ENCODE measurements at places on chromosomes 16 and 17.

- no peak for DNase-seq
These were observed 8.0 kb upstream of the SPATA32 start for GRCh38 chr17:45269912-45270311.

GRCh38 chr16:57915267-57915666 lies 55.7 kb downstream of the CNGB1 start:
- no peak for DNase-seq

GRCh38 chr17:79840989-79841286 lies 1.7 kb upstream of the CBX4 start:
- DNase-seq = no peak

- DNase-seq = no peak
These were observed 14.1 kb upstream of the NKD1 start for GRCh38 chr16:50534091-50534490.

- peak; percentile 66 for DNase-seq
These were observed 7.8 kb upstream of the AHSP start for GRCh38 chr16:31519759-31520431.

DNA sequence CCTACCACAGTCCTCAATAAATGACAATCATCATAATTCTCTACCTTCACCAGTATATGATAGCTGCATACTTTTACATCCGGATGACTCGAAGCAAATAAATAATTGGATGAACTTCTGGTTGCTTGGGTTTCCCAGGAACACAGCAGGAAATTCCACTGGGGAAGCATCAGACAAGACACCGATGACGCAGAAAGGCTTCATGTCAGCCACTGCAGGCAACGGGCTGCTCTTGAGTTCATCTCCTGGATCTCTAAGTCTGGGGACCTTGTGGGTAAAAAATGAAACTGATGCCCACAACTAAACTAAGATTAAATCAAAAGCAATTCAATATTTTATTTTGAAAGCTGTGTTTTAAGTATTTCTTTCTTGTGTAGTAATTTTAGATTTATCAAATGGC lies 472.1 kb upstream of the C16orf82 start:
- no peak for DNase-seq

GRCh38 chr17:6670999-6671398 lies 19.4 kb downstream of the C17orf100 start:
- DNase-seq = no peak

- no peak for DNase-seq
These were observed 506 bp downstream of the ATP5MC1 start for GRCh38 chr17:48892940-48893645.

GRCh38 chr16:4685292-4685691 lies 8.1 kb upstream of the NUDT16L1 start:
- no peak for DNase-seq

DNA sequence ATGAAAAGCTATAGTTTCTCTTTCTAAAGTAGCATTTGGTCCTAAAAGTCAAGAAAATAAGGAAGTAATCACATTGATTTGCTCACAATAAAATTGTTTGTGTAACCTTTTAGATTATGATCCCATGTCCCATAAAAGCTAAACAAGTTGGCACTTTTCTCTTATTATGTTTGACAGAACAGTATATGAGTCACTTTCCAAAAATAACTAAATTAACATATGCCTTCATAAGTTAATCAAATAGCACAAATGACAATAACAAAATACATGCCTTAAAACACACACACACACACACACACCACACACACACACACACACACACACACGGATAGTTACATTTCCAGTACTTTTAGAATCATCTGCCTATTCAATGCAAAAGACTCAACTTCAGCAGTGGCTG lies 2.8 kb downstream of the MED13 start:
- no peak for DNase-seq

DNA sequence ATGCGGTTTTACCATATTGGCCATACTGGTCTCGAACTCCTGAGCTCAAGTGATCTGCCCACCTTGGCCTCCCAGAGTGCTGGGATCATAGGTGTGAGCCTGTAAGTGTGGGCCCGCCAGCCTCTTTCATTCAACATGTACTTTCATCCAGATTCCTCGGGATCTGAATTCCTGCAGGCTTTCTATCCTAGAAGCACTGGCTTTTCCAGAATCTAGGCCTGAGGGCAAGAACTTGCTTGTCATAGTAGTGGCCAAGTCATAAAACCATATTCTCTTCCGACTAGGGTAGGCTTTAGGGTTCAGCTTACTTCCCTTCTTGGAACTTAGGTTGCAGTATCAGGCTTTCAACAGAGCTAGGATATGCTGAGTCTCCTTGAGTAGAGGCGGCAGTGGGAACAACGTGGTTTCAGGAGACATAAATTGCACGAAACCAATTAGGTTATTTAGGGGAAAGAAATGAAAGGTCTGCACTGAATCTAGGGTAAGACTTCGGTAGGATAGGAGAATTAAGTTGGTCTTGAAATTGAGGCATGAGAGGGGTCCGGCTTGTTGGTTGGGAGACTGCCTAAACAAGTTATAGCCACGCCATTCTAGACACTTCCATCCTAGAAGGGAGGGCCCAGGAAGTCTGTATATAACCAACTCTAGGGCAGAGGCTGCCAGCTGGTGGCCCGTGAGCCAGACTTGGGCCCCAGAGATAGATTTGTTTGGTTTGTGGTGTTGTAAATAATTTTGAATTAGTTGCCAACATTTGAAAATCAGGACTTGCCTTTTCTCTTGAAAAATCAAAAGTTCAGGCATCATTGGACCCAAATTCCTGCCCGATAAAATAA lies 15.6 kb downstream of the SLC7A6 start:
- no peak for DNase-seq

DNA sequence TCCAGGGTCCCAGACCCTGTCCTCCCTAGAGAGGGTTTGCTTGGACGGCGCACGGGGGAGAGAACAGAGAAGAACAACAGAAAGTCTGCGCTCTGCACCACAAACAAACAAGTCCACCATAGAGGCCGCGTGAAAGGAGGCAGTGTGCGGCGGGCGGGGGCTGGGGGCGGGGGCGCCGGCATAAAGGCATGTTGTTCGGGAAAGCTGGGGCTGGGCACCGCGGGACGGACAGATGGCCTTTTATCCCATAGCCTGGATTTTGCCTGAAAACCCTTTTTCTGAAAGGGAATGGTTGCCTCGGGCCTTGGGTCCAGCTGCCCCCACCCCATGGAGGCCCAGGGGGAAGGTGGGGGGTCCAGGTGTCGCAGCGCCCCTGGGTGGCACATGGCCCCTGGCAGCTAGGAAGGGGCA lies 26.0 kb downstream of the FA2H start:
- no peak for DNase-seq

DNA sequence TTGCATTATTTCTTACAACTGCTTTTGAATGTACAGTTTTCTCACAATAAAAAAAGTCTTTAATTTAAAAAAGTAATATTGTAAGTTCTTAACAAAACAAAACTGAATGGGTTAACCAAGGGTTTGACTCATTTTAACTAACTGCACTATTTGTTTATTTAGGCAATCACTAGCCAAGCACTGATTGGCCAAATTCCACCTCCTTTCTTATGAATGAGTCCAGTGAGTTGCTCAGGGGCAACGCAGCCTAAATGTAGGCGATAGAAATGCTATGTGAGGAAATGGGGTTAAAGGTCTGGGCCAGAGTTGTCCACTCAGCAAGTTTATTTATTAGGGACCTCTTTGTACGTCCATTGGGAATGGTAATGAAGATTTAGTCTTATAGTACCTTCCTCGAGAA lies 89.6 kb upstream of the MAF start:
- no peak for DNase-seq

- no peak for DNase-seq
These were observed 9.2 kb upstream of the PRKCB start for GRCh38 chr16:23826528-23827045.

DNA sequence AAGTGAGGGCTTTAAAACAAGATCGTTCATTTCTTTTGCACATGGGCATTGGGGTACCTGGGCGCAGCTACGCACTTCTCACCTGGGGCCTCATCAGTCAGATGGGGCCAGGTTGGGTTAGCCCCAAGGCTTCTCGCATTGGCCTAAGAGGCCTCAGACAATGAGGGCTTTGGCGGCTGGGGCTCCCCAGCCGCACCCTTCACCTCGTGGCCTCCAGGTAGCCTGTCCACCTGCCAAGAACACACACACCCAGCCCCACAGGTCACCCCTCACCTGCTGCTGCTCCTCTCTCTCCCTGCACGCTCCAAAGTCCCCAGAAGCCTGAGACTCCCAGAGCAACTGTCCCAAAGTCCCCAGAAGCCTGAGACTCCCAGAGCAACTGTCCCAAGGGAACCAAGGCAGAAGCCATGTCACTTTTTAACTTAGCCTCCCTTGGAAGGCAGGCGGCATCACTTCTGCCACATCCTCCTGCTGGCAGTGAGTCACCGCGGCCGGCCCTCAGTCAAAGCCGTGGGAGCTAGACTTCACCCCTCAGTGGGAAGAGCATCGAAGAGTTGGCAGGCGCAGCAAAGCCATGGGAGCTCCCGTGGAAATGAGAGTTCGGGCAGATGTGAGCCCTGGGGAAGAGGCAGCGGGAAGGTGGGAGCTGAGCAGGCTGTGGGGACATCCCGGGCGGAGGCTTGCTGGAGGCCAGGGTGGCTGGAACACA lies 78.9 kb upstream of the PLCG2 start:
- DNase-seq = peak; percentile 79

GRCh38 chr17:19369846-19370492 lies 7.4 kb upstream of the B9D1 start:
- DNase-seq = no peak

DNA sequence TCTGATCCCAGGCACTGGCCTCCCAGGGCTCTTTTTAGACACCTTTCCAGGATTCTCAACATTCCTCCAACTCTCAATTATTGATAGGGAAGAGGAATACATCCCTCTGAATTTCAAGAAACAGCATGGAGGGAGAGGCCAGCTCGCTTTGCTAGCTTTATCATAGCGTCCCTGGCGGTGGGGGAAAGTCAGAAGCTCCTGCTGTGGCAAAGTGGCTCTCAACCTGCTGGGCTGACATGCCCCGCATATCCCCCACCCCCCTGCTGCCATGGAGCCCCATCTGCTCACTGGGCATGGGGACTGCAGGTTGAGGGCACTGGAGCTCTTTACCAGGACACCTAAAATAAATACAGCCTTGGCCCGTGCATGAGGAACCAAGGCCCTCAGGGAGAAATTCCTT lies 140.3 kb downstream of the SLC39A11 start:
- no peak for DNase-seq

DNA sequence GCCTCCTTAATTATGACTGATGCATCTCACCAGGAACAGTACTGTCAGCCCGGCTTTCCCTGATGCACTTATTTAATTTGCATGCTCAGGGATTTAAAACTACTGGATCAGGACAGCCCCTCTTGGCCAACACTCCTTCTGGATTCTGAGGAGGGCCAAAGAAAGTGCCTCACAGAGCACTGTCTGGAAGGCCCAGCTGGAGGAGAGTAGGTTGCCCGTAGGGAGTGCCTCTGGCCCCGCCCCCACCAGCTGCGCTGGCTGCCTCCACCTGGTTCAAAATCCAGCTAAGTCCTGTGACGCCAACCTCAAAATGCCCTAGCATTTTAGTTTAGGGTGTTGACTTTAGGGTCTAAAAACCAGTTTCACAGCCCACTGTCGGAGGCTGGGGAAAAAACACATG lies 49.4 kb upstream of the SREBF1 start:
- no peak for DNase-seq

- no peak for DNase-seq
These were observed 3.6 kb upstream of the ITGAX start for GRCh38 chr16:31351246-31351941.

Data from myocyte (in vitro differentiated cells).